ENCODE measurements at places on chromosomes 6 and 20.

GRCh38 chr6:134021396-134022122 is 30.9 kb downstream of the SLC2A12 start:
- DNase-seq: no peak

DNA sequence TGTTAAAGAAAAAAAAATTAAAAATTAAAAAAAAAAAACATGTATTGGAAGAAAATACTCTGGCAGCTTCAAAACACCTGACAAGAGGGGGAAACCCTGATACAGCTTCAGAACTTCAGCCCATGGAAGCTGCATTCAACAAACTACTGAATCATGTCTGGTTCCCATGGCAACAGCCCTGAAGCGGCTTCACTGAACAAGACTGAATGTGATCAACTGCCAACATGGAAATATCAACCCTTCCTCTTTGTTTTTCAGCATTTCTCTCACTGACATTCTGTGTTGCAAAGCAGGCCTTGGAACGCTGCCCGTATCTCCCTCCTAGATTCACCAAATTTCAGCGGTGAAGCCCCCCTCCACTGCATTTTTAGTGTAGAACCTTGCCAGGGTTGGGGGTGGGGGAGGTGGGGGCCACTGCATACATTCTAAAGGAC is 91.3 kb upstream of the SHLD1 start:
- DNase-seq: no peak

GRCh38 chr20:50735813-50736212 is 4.4 kb downstream of the PARD6B start:
- no peak for DNase-seq

- DNase-seq: no peak
Observed at GRCh38 chr6:43673444-43674084, 14.0 kb downstream of the MRPS18A start.

DNA sequence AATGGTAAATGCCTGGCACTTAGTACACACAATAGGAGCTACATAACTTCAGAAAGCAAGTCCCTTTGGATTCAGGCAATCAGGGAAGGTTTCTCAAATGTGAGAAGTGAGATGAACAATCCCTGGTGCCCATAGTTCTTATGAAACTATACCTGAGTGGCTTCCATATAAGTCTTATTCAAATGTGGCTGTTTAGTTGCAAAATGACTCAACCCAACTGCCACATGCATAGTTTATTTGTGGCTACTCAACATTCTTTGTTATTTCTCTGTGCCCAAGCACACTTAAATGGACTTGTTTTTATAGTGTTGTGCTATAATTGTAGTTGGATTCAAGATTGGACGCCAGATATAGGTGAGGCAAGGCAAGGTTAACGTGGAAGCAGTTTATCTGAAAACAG is 93.7 kb upstream of the ATXN1 start:
- no peak for DNase-seq

DNA sequence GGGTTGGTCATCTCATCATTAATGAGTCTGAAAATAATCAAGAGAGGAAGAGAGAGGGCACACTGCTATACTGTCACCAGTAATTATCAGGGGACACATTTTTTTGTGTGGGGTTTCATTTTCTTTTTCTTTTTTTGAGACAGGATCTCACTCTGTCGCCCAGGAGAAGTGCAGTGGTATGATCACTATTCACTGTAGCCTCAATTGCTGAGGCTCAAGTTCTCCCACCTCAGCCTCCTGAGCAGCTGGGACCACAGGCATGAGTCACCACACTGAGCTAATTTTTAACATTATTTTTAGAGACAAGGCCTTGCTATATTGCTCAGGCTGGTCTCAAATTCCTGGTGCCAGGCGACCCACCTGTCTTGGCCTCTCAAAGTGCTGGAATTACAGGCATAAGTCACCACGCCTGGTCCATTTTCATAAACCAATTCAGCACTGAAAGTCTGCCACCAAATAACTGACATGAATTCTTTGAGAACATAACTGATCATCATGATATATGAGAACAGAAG is 43.3 kb downstream of the EPHA7 start:
- DNase-seq: no peak

DNA sequence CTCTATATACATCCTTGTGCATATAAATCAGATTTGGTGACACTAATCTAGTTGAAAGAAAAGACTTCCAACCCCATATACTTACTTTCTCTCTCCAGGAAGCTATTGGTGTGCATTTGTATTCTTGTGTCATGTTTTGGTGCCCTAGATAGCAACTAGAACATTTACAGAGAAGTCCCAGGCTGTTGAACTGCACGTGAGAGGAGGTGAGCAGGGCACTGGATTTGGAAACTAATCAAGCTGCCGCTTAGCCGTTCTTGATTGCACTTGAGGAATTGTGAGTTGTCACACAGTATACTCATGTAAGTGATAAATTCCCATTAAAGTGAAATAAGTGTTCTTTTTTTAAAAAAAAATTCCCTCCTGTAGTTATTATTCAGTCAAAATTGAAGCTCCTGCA is 7.6 kb downstream of the WRNIP1 start:
- no peak for DNase-seq

- no peak for DNase-seq
Observed at GRCh38 chr6:20455251-20455940, 53.7 kb downstream of the E2F3 start.

- no peak for DNase-seq
Observed at GRCh38 chr20:8796088-8796660, 272.7 kb upstream of the PLCB4 start.

GRCh38 chr20:37415118-37416085 is 69.5 kb downstream of the SRC start:
- DNase-seq: no peak

- DNase-seq: no peak
Observed at GRCh38 chr20:2332711-2333110, 36.9 kb downstream of the TGM3 start.

GRCh38 chr6:93848031-93848742 is 428.8 kb upstream of the EPHA7 start:
- no peak for DNase-seq

DNA sequence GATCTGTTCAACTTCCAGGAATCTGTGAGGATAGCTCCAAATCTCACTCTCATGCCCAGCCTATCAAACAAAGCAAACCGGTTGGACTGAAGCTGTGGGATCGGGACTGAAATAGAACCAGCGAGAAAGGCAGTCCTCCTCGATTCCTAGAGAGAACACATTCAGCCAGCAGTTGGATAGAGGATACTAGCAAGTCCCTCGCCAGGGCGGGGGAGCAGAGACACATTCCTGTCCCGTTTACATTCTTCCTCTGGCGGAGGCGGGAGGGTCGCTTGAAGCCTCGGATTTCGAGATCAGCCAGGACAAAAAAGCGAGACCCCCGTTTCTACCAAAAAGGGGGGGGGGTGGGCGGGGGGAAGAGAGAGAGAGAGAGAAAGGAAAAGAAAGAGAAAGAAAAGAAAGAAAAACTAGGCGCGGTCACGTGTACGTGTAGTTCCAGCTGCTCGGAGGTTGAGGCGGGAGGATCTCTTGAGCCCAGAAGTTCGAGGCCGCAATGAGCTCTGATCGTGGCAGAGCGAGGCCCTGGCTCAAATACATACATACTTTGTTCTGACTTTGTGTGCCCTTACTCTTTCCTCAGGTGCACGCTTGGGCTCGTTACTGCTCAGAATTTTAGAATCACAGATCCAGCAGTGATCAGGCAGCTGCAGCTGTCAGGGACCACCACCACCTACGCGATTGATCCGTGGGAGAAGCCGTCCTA is 19.5 kb downstream of the ZNF311 start:
- DNase-seq: no peak

- no peak for DNase-seq
Observed at GRCh38 chr6:166050559-166050958, 117.1 kb downstream of the TBXT start.

- DNase-seq: no peak
Observed at GRCh38 chr6:106146852-106147351, 60.8 kb downstream of the PRDM1 start.

GRCh38 chr20:24148372-24148771 is 159.8 kb upstream of the GGTLC1 start:
- peak; percentile 80 for DNase-seq

GRCh38 chr6:151689499-151690201 is 117.8 kb upstream of the ESR1 start:
- no peak for DNase-seq

DNA sequence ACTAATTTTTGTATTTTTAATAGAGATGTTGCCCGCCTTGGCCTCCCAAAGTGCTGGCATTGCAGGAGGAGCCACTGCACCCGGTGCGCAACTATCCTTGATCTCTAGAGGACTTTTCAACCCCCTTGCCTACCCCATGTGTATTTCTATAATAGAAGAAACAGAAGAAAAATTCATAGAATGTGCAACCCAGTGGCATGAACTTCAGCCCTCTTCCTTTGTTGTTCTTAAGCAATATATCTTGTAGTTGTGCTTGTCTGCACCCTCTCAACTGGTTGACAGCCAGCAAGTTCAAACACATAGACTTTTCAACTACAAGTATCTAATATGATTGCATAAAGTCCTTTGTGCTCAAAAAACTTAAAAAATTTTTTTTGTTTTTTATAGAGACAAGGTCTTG is 72.3 kb upstream of the NCOA3 start:
- DNase-seq: no peak

DNA sequence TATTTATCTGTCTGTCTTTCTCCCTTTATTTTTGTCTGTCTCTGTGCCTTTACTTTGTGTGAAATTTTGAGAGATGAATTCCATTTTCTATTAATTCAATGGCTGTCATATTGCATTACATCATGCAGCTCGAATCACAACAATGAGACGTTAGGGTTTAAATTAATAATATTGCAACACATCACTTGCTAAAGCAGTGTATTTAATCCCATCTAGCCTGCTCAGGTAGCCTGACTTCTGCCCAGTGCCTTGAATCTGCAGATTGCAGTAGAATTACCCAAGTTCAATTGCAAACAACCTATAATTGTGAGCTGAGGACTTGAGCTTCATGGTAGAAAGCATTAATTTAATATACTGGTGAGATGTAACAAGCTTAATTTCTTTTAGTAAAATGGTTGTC is 235.7 kb upstream of the TSHZ2 start:
- no peak for DNase-seq

DNA sequence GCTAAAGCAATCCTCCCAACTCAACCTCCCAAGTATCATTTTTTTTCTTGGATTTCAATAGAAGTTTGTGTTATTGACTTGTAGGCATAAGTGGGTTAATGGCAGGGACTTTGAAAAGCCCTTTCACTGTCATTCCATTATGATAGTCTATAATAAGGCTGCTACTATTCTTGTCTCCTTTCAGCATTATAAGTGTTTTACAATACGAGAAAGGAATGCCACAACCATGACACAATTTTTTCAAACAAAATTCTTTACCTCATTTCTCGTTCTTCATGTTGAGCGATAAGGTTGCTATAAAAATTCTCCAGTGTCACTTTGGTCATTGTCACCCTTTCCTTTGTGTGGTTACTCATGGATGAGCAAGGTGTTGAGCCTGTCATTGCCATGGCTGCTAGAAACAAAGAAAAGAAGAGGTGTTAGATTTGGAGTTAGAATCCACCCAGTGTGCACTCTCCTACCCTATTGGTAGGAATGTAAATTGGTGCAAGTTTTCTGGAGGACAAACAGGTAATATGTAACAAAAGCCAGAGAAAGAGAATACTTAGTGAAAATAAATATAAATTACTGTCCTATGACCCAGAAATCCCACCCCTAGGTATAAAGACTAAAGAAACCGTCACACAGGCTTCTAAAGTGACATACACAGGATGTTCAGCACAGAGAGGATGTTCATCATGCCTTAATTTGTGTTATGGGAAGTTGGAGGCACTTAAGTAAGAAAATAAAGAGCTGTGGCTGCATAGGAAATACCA is 7.3 kb downstream of the STK38 start:
- DNase-seq: no peak

GRCh38 chr6:169234634-169235033 is 19.0 kb downstream of the THBS2 start:
- no peak for DNase-seq

- no peak for DNase-seq
Observed at GRCh38 chr6:15410752-15411151, 164.9 kb downstream of the JARID2 start.

GRCh38 chr6:28413681-28414080 is 14.1 kb upstream of the ZSCAN12 start:
- no peak for DNase-seq

- no peak for DNase-seq
Observed at GRCh38 chr6:156808287-156808686, 31.1 kb downstream of the ARID1B start.

GRCh38 chr6:85405175-85405852 is 44.6 kb upstream of the NT5E start:
- no peak for DNase-seq

DNA sequence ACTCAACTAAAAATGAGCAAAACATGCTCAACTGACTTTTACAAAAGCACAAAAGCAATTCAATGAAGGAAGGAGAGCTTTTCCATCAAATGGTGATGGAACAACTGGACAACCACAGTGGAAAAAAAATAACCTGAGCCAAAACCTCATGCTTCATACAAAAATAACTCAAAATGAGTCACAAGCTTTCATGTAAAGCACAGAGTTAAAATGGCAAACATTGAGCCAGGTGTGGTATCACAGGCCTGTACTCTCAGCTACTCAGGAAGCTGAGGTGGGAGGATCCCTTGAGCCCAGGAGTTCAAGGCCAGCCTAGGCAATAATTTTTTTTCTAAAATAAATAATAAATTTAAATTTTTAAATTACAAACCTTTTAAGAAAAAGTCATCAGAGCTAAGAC is 18.4 kb upstream of the HLA-G start:
- no peak for DNase-seq

DNA sequence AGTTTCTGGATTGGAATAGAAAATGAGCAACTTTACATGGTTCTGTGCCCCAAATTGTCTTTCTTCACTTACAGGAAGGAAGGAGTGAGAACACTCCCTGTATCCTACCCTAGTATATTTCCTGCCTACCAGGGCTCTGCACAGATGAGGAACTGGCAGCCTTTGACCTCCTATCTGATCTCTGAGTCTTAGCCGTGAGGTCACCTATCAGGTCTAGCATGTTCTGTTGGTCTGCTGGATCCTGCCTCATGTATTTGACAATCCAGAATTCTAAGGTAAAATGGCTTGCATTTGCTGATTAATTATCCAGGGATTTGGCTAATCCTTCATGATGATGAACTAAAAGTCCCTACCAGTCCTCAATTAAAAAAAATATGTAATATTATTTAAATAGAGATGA is 35.0 kb upstream of the TRAM2 start:
- no peak for DNase-seq

- no peak for DNase-seq
Observed at GRCh38 chr6:103983860-103984259, 875.9 kb downstream of the HACE1 start.

GRCh38 chr6:12973386-12973785 is 256.8 kb downstream of the PHACTR1 start:
- no peak for DNase-seq

GRCh38 chr6:14015964-14016363 is 91.2 kb downstream of the RNF182 start:
- no peak for DNase-seq

- DNase-seq: no peak
Observed at GRCh38 chr6:139766796-139767195, 392.3 kb upstream of the CITED2 start.

DNA sequence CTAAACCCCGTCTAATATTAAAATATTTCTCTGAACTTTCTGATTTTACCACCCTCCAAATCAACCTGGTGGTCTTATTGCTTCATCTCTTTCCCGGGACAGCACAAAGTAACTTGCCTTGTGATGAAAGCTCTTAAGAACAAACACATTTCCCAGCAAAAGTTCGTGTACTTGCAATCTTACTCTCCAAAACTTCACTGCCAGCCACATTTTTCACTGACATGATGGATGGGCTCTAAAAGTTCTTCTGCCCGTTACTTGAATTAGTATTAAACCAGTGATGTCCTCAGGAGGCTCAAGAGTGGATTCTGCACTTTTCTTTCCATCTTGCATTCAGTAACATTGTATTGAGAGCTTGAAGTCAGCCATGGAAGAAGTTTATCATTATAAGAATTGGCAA is 731.6 kb upstream of the GJE1 start:
- no peak for DNase-seq
